ENCODE measurements at places on chromosomes 11 and 22.

- no peak for DNase-seq
Measured at GRCh38 chr11:6941970-6942369, 15.7 kb downstream of the ZNF215 start.

GRCh38 chr11:65571940-65572339 is 398 bp upstream of the FAM89B start:
- no peak for DNase-seq

DNA sequence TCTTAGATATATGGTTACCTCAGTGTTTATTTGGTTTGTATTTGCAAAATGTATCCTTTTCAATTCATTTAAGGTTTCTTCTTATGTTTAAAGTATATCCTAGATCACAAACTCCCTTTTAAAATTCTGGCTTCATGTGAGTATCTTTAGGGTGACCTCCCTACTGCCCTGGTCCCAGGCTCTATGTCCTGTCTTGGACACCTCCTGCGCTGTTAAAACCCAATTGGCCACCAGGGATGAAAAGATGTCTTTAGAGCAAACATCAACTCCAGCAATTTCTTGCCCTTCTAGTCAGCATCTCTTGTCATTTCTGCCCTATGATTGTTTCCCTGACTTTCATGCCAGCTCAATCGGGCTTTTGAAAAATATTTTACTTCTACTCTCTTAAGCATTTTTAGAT is 28.8 kb upstream of the SYT13 start:
- DNase-seq = no peak

DNA sequence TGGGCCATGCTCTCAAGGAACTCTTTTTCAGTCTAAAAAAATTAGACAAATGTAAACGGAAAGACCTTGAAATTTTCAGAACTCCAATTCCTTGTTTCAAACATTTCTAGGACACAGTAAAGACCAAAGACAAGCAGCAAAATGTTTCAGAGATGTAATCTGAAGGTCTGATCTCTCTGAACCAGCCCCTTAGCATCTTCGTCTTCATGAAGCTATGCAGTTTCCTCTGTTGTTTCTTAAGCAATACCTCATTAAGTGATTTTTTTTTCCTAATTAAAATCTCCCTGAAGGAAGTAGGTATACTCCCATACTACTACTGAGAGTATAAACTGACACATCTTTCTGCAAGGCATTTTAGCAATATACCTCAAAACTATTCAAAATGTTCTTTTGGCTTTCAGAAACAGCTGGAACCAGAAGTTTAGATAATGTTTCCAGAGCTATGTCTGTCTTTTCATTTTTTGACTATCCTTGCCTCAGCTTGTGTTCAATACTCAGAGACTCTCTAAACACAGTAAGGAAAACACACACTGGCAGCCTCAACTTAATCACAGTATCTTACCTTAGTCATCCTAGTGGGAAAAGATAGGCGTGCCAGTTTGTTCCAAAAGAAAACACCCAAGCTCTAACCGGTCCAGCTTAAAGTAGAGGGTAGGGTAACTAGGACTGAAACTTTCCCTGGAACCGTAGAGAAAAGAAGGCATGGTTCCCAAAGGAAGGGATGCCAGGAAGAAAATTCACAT is 25.1 kb downstream of the SBF2 start:
- no peak for DNase-seq

DNA sequence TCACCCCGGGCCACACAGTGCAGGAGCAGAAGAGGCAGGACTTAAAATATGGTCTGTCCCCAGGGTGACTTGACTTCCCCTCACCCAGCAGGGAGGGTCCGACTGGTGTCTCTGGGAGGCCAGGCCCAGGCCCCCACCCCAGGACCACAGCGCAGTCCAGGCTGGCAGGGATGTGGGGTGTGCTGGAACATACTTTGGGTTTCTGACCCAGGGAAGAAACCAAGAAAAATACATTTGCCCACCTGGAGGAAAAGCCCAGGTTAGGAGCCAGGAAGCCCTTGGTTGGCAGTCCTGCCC is 5.2 kb downstream of the C1QTNF6 start:
- no peak for DNase-seq

DNA sequence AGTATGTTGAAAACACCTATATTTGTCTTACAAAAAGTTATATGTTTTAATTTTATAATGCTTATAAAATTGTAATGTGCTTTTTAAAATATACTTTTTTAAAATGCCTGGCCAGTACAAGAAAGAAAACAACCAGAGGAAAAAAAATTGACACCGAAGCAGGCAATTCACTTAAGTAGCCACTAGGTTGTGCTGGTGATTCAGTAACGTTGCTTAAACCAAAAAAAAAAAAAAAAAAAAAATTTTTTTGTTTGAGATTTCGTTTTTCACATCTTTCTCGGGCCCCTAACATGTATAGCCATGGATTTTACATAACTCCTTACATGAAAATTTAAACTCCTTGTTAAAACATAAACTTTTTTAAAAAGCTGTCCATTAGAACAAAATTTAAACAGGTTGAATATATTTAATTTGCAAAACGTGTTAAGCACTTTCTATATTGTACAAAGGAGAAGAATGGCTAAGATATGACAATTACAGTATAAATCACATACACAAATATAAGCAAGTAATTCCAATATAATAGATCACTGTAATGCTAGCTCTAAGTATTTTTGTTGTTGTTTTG is 9.2 kb downstream of the OR8B4 start:
- peak; percentile 20 for DNase-seq

- DNase-seq = no peak
Measured at GRCh38 chr22:35315141-35315854, 15.6 kb downstream of the TOM1 start.

DNA sequence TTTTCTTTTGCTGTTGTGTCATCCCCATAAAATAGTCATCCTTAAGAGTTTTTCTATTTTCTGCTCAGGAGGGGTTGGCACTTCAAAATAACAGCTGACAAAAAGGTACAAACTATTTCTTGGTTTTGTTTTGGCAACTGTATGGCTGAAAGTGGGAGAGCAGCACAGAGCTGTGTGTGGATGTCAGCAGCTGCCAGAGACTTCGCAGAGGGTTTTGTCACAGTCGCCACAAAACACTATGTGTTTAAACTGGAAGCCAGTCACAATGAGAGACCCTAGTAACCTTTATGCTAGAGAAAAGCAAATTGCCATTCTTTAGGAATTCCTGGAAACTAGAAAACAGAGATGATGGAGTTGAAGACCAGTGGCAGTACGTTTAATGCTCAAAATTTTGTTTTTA is 189.6 kb upstream of the CCDC90B start:
- DNase-seq = no peak

- no peak for DNase-seq
Measured at GRCh38 chr22:21945453-21946261, 7.0 kb downstream of the PPM1F start.

Data from neuronal stem cell (in vitro differentiated cells).